ENCODE measurements at places on chromosomes 2 and 18.

GRCh38 chr2:64587561-64587960 is 63.4 kb downstream of the AFTPH start:
- no peak for DNase-seq

GRCh38 chr18:26524504-26525351 is 23.6 kb downstream of the KCTD1 start:
- no peak for DNase-seq

- DNase-seq = no peak
Observed at GRCh38 chr2:120855855-120856405, 120.3 kb downstream of the GLI2 start.

GRCh38 chr2:17375262-17375661 is 143.0 kb downstream of the RAD51AP2 start:
- DNase-seq = no peak

- DNase-seq = no peak
Observed at GRCh38 chr2:10545556-10545955, 97.4 kb upstream of the ODC1 start.

GRCh38 chr2:2464643-2465042 is 133.6 kb upstream of the MYT1L start:
- DNase-seq = no peak

- peak; percentile 63 for DNase-seq
Observed at GRCh38 chr2:239264492-239264837, 136.4 kb downstream of the HDAC4 start.

DNA sequence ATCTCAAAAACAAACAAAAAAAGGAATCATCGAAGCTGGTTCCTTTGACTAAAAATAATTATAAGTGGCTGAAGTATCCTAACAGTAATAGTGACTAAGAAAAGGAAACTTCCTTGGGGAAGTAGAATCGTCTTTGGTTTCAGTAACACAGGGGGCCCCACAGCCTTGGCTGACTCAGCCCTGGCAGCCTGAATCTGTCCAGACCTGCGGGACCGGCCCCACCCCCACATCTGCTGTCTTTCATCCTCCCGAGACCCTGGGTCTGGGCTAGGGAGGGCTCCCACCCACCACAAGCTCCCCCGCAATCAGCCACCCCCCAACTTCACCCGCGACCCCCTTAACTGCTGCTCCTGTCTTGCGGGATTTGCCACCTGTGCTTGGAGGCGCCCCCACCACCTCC is 1452.6 kb upstream of the ACVR2A start:
- no peak for DNase-seq

DNA sequence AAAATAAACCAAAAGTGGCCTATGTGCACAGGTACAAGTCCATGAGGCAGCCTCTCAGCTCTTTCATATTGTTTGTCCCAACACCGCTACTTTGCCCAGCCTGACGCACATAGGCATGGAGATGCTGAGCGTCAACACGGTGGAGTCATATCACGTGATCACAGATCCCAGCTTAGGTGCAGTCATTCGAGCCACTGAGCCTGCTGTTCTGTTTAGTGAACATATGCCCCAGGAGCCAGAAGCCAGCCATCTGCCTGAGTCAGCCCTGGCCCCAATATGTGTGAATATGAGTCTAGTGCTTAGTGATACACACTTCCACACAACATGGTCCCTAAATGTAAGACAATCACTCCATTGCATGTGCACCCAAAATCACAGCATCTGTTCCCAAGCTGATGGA is 88.2 kb upstream of the LCLAT1 start:
- DNase-seq = peak; percentile 43

DNA sequence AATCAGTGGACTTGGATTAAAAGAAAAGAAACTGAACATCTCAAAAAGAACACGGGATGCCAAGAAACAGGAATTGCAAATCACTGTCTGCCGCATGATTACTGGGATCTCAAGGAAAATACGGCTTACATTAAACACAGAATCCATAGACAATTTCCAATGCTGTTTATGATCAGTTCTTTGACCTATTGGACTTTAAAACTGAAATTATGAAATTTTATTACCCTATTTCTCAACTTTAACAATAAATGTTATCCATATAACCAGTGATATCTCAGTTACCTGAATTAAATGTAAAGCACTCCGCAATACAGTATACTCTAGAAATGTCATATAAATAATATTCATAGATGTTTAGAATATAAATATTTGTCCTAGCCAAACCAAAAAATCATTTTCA is 1556.9 kb upstream of the NXPH2 start:
- no peak for DNase-seq

GRCh38 chr2:9375857-9376428 is 47.4 kb downstream of the ITGB1BP1 start:
- DNase-seq = no peak

DNA sequence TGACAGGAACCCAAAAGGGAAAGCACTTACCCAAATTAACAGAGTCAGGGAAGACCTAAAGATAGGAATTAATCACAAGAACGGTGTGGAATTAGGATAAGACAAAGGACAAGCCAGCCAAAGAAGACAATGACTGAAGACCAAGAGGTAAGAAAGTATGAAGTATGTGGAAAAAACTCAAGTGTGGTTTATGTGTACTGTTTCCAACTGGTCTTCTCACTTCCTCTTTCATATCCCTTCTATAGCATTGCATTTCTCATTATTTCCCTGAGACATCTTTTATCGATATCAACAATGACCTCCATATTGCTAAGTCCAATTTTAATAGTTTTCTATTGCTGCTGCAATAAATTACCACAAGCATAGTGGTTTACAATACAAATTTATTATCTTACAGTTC is 313.5 kb upstream of the SLC39A10 start:
- no peak for DNase-seq

- no peak for DNase-seq
Observed at GRCh38 chr2:46331109-46331766, 34.0 kb downstream of the EPAS1 start.

DNA sequence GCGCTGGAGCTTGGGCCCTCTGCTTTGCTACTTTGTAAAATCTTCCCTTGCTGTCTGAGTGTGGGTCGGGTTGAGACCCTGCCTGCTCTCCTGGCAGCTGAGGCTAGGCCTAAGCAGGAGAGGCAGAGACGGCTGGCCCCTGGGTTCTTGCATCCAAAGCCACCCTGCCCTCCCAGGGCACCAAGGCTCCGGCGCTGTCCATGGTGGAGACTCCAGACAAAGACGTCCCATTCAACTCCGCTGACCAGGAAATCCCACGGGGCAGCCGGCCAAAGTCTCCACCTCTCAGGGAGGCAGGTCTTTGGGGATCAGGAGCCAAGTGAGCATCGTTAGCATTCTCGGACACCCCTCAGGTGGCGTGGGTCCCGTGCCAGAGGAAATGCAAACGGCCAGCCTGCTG is 2.6 kb upstream of the PRLH start:
- DNase-seq = peak; percentile 23

GRCh38 chr18:46449499-46449898 is 207.5 kb downstream of the LOXHD1 start:
- DNase-seq = no peak

DNA sequence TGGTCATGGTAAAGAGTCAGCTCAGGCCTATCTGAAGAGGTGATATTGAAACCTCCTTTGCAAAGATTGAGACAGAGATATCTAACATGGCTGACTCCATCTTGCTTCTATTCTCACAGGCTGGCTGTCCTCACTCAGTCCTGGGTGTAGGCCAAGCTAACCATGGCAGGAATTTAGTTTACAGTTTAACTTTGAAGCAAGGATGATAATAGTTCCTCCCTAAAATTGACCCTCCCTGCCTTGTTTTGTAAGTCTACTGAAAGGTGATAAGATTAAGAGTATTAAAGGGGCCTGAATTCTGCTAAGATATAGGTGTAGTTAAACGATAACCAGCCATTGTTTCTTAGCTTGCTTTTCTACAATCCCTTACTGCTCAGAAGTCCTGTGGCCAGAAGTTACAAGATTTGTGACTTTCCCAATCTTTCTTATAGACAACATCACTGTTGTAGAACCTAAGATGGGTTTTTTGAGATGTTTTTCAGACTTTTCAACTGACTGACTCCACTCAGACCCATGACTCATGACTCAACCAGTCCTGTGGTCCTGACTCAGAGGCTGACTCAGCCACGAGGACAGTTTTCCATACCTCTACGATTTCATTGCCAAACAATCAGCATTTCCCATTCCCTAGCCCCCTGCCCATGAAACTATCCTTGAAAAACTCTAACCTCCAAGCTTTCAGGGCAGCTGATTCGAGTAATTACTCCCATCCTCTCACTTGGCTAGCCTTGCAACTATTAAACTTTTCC is 195.7 kb upstream of the SESTD1 start:
- DNase-seq = peak; percentile 96

- no peak for DNase-seq
Observed at GRCh38 chr18:59318460-59319050, at the start of gene CPLX4. Gene CPLX4 (minus strand): TSS chr18:59318649. CDS start chr18:59318462, 187 bp downstream.

DNA sequence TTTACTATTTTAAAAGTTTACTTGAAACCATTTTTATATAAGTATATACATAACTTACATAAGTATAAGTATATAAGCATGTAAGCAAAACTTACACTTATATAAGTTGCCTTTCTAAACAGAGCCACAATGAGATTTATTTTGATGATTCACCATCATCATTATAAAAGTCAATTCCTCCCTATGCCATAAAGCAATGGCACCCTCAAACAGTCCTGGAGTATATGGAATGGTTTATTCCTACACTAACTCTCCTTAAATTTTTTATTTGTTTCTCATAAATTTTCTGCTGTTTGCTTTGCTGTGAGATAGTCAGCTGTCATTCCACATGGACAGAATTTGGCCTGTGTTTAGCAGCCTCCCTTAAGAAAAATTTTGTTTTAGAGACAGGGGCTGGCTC is 114.2 kb downstream of the NAB1 start:
- DNase-seq = no peak

DNA sequence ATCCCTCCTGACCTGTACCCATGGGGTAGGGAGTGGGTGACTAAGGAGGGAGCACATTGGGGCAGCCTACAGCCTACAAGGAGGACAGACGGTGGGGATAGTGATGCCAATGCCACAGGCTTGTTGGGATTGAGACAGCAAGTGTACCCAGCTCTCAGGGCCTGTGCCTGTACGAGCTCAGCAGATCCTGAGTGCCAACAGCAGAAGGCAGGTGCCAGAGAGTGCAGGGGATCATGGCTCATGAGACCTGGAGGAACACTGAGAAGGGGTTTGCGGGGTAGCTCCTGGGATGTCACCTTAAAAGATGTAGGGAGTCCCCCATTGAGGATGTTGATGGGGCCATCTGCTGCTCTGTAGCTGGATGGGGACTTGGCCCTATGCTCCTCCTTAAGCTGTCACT is 10.3 kb upstream of the SNED1 start:
- peak; percentile 33 for DNase-seq

DNA sequence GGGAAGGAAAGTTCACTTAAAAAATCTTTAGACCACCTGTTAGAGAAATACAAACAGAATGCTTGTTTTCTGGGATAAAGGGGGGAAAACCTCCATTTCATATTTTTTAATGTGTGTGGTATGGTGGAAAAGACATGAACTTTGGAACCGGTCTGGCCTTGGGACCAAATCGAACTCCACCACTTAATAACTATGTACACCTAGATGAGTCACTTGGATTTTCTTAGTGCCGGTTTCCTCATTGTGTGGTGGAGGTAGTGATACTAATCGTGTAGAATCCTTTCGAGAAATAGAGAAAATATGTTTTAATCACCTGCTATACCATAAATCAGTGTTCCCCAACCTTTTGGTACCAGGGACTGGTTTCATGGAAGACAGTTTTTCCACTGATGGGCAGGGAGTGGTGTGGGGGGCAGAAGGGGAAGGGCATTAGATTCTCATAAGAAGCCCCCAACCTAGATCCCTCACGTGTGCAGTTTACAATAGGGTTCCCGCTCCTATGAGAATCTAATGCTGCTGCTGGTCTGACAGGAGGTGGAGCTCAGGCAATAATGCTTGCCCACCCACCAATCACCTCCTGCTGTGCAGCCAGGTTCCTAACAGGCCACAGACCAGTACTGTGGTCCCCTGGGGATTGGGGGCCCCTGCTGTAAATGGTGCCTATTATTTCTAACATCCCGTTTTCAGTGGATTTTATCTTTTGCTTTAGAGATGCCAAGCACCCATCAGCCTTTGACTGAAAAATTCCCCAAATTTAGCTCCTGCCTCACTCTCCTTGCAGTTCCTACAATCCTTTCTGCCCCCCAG is 308.8 kb downstream of the PRKCE start:
- DNase-seq = no peak

- DNase-seq = peak; percentile 70
Observed at GRCh38 chr2:127771756-127772155, 39.2 kb downstream of the WDR33 start.

DNA sequence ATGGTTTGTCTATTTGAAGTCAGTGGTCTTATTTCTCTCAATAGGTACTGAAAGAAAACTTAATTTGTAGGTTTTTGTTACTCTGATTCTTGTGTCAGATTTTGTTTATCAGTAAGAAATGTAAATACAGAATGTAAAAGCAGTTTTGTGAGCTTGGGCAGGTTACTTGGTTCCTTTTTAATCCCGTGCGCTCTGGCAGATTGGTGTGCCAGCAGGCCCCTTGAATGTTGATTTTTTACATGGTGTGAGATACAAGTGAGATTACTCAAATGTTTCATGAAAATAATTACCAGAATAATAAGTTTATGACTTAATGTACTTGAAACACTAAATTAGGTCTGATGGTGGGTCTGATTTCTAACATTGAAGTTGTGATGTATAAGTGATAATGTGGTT is 13.4 kb downstream of the HNRNPA3 start:
- DNase-seq = no peak

- no peak for DNase-seq
Observed at GRCh38 chr18:58657081-58657480, 14.2 kb upstream of the MALT1 start.

DNA sequence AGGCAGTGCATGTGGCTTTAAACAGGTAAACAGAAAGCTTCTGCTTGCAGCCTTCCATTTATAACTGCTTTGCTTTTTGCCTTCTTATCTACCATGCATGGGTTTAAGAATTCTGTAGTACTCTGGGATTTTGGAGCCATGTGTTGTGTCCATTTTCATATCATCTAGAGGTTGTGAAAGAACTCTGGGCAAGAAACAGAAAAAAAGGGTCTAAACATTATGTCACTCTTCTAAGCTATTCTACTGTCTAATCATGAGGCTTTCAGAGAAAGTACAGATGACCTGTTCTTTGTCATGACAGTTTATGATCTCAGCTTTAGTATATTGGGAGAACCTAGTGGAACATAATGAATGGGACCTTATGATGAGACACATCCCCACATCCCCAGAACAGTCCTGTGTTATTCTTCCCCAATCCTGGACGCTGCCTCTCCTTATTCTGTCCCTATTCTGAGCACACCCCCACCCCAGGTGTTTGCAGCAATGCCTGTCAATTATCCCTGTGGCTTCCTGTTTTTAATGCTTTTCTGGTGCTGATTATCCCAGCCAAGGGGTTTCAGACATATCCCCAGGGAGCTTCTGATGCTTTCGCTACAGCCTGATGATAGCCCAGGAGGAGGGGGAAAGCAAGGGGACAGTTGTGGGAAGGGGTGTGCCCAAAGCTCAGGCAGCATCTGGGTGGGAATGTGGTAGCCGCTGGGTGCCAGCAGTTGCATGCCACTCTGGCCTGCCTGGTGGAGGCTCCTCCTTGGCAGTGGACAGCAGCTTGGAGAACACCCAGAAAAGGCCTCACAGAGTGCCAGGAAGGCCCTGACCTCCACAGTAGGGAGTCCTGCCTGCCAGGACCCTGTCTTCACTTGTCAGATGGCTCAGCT is 169.5 kb upstream of the MAP3K20 start:
- DNase-seq = no peak

GRCh38 chr18:78647018-78647417 is 332.6 kb upstream of the SALL3 start:
- DNase-seq = no peak

- no peak for DNase-seq
Observed at GRCh38 chr2:210715560-210716082, 159.2 kb downstream of the CPS1 start.

All from IMR-90 (cell line).